Activated CD4-positive, alpha-beta T cell treated with anti-CD3 and anti-CD28 coated beads, Interleukin-2, amount 50 U/mL, for 4 hours (primary cell): ENCODE measurements at places on chromosomes 11 and 22.

- no peak for DNase-seq
These were observed 25.2 kb downstream of the PDE3B start for GRCh38 chr11:14668731-14669301.

DNA sequence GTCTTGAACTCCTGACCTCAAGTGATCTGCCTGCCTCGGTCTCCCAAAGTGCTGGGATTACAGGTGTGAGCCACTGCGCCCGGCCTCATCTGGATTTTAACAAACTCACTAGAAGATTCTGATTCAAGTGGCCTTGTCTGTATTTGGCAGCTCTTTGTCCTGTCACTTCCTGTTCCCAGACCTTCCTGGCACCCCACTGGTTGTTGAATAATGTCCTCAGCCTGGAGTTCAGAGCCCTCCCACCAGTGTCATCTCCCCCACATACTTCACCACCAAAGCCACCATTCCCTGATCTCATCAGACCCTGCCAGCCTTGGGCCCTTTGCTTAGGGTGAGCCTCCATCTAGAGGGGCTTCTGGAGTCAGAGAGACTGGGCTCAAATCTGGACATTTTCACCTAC is 3.3 kb downstream of the PELI3 start:
- DNase-seq = no peak

DNA sequence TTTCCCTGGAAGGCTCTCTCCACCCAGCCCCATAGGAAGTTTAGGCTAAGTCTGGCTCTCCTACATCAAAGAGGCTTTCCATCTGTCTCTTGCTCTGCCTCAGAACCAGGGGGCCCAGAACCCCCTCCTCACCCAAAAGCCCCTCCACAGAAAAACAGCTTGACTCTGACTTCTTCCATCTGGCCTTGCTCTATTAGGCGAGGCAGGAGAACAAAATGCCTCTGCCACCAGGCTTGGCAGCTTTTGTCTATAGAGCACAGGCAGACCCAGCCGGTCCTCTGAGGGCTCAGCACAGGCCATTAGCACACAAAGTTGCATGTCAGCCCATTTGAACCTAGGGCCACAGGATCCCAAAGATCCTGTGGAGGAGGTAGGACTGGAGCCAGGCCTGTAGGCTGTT is 75.7 kb upstream of the SUSD2 start:
- DNase-seq = no peak

DNA sequence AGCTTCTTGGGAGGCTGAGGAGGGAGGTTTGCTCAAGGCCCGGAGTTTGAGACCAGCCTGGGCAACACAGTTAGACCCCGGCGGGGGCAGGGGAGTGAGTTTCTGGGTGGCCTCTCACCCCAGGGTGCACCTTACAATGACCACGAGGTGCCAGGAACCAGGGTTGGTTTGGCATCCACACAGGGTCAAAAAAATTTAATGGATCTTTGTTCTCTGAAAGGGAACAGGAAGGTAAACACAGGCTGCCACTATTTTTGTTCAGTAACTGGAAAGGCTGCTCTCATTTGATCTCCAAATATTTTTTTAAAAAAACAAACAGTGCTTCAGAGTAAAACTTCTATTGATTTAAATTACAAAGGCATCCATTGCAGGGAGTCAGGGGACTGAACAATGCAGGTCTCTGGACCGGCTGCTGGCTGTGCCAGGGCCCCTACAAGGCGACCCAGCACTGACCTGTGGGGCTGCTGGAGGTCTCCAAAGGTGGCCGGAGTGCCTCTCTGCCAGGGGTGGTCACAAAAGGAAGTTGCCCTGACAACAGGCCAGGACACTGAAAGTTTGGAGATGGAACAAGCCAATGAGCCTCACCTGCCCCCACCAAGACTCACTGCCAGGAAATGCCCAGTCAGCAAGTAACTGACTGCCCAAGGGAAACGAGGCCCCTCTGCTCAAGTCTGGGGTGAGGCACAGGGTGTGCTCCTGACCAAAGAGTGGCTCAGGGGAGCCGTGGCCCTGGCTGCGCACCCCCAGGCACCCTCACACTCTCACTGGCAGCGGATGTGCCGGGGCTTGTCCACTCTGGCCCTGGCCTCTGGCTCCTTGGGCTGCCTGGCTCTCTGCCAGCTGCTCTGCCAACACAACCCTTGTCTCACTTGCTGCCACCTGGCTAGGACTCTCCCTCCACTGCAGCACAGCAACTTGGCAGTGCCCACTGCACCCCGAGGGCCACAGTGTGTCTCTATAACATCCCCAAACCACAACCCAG is 51.8 kb downstream of the ARFGAP3 start:
- no peak for DNase-seq

DNA sequence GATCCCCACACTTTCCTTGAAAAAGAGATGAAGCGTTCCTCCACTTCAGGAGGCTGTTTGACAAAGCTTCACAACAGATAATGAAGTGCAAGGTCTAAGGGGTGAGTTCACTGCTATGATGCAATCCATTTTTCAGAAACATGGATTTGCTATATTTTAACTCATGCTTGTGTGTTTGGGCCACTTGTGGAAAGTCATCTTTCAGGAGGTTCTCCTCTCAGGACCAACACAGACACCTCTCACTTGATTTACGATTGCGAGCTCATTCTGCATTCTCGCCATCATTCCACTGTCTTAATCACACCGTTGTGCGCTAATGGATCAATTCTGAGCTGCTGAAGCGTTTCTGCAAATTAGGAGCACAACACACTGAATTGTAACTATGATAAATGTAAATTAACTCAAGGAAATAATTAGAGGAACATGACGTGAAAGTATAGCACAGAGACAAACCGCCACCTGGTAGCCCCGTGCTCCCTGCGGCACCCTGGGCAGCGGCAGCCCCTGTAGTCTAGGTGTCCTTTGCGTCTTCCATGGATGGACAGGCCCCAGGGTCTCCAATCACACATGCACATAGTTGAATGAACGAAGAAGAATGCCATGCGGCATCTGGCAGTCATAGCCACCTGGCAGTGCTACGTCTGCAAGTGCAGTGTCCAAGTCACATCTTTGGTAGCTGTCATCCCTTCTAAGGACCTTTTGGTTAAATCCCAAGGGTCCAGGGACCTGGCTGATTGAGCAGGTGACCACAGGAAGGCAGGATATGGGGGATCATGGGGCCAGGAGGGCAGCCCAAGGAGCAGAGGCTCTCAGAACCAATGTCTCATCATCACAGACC is 28.1 kb upstream of the RTL6 start:
- DNase-seq = no peak

- DNase-seq = no peak
These were observed 287 bp downstream of the RPS13 start for GRCh38 chr11:17077240-17077519.

DNA sequence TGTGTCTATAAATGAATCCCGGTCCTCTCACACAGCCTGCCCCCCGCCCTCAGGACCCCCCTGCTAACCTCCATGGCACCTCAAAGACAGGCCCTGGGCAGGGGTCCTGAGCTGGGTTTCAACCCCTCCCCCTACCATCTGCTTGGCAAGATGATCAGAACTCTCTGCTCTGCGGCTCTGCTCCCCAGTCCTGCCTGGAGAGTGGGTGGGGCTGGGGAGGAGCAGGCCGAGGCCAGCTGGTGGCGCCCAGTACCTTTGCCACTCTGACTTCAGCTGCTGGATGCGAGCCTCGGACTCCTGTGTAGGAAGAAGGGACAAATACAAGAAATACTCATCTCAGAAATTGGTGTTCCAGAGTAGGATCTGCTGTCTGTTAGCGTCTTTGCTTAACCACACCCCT is 15.0 kb downstream of the SUN2 start:
- no peak for DNase-seq

- no peak for DNase-seq
These were observed 14.6 kb downstream of the FAM83F start for GRCh38 chr22:40009292-40009774.

GRCh38 chr22:48477031-48477721 is 1350.5 kb downstream of the BRD1 start:
- no peak for DNase-seq
